ENCODE measurements at places on chromosomes 7 and 10.
A peak's percentile ranks its signal among the peaks of the same experiment; 100 is the strongest.

DNA sequence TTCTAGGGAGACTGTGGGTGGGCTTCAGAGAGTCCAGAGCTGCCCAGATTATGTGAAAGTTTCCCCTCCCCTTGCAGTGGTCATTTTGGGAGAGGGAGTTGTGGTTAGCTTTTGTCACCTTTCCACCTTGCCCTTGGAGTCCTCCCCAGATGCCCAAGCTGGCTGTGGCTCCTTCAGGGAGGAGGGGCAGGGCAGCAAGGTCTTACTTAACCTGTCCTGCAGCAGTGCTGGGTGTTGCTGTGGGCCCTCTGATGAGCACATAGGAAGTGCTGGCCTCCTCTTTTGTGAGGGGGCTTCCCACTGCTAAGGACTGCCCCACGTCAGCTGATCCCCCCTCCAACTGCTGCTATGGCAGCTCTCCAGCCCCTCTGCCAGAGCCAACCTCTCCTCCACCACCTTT, 17.6 kb upstream of the AQP1 start:
- no peak for DNase-seq

DNA sequence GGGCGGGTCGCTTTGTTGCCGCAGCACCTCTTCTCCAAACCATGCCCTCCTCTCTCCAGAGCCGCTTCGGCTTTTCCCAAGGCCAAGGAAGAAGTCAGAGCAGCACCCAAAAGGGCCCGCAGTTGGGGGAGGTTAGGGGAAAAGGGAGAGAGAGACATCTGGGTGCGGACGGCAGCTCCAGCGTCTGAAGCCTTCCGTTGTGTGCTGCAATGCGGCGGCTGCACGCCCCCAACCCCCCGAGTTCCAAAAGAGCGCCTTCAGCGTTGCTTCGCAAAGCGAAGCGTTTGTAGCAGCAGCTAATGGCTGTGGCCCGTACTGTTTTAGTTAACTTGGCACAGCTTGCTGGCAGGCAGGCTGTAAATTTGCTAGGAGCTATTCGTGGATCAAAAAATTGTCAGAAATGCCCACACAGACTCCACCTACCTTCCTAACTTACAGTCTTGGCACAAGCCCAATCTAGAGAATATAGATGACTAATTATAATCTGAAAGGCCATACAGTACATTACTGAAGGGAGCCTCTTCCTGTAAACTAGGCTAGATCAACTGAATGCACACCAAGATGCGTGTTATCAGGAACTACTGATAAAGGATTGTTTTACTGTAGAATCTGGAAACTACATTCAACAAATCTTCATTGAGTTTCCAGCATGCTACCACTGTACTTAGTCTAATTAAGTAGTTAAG, 1.1 kb upstream of the KBTBD2 start:
- DNase-seq = peak; percentile 37

DNA sequence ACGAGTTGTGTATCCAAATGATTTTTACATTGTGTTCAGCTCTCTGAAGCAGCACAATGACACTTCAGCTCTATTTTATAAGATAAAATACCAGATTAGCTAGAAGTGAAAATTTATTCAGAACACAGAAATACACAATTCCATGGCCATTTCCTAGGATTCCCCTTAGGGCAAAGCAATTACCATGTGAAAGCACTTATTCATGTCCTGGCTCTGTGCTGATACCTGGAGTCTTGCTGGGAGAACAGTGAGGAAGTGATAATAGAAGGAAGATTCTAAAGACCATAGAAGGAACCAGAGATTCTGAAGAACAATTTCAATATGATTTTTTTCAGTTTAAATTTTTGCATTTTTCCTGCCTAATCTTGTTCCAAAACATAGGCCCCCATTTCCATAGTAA, 657.4 kb upstream of the ZWINT start:
- DNase-seq = no peak

- no peak for DNase-seq
Observed at GRCh38 chr10:35768011-35768410, 125.9 kb upstream of the FZD8 start.

DNA sequence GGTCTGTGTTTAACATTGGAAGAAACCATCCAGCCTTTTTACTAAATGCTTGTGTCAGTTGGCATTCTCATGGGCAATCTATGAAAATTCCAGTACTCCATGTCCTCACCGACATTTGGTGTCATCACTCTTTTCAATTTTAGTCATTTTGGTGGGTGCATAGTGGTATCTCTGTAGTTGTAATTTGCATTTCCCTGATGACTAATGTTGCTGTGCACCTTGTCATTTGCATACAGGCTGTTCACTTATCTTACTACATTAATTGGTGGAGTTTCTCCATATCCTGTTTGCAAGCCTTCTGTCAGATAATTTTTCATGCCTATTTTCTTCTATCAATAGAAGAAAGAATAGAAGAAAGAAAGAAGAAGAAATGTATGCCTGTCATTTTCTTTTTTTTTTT, 73.7 kb downstream of the PLPP4 start:
- DNase-seq = no peak

DNA sequence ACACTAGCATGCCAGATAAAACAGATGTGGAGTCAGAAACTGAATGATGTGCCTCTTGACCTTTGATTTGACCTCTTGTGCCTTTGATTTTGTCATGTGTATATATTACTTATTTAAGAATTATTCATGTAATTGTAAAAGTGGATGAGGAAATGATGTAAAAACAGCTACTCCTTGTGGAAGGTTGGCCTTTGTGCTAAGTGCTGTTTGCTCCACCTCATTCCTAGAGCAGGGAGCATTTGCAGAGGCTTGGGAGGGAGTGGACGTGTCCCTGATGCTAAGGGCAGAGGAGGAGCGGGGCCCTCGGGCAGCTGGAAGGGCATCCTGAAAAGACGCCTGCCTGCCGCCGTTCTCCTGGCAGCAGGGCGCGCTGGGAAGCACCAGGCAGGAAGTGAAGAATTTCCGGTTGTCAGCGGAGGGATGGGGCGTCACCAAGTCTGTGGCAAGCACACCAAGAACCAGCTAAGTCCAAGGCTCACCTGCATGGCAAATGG, 197.6 kb upstream of the ZNF32 start:
- peak; percentile 19 for DNase-seq

DNA sequence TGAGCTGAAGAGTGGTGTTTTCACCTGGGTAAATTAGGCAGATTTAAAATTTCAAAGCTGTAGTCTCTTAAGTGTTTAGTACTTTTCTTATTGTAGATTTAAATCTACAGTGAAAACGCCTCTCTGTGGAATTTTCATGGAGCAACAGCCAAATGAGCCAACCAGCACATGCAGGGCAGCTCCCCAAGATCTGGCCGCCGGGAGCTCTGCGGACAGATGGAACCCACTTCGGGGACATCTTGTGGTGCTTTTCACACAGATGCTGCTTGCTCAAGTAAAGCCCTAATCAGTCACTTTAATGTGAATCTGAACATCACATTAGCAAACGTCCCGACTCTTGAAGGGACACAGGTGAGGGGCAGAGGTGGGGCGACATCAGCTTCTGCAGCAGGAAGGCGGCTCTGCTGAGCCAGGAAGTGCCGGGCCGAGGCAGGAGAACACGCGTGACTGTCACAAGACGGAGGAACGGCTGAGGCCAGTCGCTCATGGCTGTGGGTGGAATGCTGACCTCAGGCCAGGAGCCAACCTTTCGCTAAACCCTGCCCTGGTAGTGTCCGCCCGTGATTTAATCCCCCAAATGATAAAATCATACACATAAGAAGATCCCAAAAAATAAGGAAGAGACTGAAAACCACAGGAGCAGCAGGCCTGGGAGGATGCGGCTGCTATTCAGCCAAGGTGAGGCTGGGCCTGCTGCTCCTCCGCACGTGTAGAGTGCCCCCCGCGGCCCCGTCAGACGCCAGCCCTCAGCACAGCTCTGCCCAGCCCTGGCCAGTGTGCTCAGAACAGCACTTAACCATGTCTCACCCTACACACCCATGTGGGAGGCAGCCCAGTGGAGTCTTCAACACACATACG, 256.8 kb downstream of the ZMYND11 start:
- no peak for DNase-seq

DNA sequence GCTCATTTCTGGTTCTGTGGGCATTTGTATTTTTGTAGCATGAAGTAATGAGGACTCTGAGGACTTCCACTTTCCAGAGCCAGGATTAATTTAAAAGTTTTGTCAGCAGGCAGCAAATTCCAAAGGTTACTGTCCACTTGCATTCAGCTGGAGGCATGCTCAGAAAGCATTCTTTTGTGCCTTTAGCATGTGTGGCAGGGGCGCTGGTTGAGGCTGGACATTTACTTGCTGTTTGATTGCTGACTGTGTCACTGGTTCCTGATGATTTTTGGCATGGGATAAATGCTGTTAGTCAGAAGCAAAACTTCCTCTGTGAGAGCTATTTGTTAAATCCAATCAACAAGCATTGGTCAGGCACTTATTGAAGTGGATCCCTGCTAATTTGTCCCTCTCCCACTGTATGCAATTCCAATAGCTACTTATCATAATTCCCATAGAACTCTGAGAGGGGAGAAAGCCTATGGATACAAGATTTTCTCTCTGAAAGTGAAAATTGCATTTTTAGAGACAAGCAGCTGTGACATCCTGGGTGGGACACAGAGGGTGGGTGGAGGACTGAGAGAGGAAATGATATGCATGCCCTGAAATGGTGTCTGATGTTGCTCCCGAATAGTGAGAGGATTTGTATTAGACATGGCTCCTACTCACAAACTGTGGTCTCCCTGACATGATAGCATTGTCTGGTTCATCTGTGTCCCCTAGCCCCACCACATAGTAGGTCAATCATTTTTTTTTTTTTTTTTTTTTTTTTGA, 161.2 kb upstream of the WDR11 start:
- no peak for DNase-seq

GRCh38 chr7:14834883-14835282, 67.7 kb downstream of the DGKB start:
- DNase-seq = no peak

DNA sequence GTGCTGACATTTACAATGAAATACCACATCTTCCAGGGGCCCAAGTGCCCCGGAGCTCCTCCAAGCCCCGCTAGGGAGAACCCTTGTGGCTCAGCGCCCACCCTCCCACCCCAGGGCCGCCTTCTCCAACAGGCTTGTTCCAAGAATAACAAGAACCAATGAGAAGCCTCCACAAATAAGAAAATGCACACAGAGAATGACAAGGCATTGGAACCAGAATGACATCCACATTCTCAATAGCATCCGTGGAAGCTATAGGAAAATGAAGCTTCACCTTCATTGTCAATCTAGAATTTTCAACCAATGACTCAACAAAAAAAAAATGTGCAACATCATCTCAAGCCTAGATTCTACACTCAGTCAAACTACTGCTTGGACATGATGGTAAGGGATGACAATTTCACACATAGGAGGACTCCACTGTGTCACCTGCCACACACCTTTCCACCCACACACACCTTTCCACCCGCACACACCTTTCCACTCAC, 50.4 kb upstream of the PPP2R2D start:
- DNase-seq = no peak
